GM12891 (cell line): ENCODE measurements at places on chromosomes 12 and 14.

GRCh38 chr12:102769323-102769916, 147.6 kb downstream of the PAH start:
- peak; percentile 26 for DNase-seq

DNA sequence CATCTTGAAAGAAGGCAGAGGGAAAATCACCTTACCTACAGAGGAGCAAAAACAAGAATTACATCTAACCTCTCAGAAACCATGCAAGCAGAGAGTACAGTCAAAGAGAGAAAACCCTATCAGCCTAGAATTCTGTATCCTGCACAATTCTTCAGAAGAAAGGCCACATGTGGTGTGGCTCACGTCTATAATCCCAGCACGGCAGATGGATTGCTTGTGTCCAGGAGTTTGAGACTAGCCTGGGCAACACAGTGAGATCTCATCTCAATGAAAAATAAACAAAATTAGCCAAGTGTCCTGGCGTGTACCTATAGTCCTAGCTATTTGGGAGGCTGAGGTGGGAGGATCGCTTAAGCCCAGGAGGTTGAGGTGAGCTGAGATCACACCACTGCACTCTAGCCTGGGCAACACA, 48.2 kb downstream of the ATF7 start:
- DNase-seq, result no peak

- no peak for DNase-seq
Observed at GRCh38 chr14:75842551-75842950, 139.2 kb downstream of the TGFB3 start.

DNA sequence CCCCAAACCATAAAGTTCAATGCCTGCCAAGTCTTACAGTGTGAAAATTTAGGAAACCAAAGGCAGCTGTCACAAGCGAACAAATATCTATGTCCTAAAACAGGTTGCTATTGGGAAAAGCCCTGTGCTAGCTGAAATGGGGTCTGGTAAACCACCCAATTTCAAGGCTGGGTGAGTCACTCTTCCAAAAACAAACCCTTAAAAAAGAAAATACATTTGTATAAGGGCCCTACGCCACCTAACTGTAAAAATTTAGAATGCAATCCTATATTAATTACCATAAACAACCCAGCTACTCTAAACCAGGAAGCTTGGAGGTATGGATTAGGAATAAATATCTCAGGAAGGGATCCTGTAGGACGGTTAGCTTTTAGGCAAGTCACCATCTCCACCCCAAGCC, 32.1 kb downstream of the PRMT8 start:
- no peak for DNase-seq
